Activated CD8-positive, alpha-beta T cell treated with anti-CD3 and anti-CD28 coated beads for 36 hours (primary cell): ENCODE measurements at places on chromosomes 3 and 15. TPM values are rescaled to one million over a fixed set of nuclear protein-coding genes. Genes with fewer than 3 reads are reported as not detected.

DNA sequence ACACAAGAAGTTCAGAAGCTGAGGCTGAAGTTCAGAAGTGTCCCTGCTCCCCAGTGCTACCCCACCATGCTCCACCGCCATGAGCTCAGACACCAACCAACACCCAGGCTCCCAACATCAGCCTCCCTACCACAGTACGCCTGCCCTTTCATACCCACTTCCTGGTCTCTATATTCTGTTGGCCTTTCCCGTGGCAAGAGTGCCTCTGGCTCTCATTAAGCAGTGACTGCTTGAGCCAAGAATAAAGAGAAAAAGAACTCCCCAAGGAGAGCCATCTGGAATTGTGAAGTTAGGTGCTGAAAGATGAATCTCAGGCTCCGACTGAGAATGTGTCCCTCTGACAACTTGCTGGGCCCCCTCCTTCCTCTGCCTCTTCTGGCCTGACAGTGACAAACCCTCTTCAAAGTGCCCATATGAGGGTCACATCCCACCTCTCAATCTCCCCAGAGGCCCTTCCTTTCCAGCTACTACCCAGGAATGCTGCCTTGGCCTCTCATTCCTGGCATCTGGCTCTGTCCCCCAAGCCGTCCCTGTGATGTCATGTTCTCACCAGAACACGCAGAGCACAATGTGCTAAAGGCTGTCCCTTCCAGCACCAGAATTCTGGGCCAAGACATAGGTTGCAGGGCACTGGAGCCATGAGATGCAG, 306.8 kb downstream of the NTRK3 start:
- no peak for DNase-seq

The RAB11A gene
- total RNA-seq = 106 TPM

The RBM15B gene
- 20.9 TPM for total RNA-seq

DNA sequence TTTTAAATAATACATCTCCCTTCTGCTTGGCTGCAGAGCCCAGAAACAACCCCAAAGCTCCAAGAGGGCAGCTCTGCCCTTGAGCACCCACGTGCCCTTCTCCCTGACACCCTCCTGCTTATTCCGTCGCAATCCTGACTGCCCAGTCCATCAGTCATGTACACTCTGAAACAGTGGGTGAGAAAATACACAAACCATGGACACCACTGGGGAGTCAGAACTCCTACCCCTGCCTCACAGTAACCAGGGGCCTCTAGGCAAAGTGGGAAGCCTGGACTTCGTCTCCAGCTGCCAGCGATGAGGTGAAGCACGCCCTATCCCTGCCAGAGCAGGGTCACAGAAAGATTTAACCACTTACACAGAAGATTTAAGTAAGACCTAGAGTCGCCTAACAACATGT, 40.1 kb downstream of the HERC2 start:
- no peak for DNase-seq

- no peak for DNase-seq
These were observed 31.9 kb upstream of the SPRED1 start for GRCh38 chr15:38220606-38221273.

The LYSMD4 gene
- total RNA-seq = 4.5 TPM

The TRPM1 gene
- not detected for total RNA-seq

DNA sequence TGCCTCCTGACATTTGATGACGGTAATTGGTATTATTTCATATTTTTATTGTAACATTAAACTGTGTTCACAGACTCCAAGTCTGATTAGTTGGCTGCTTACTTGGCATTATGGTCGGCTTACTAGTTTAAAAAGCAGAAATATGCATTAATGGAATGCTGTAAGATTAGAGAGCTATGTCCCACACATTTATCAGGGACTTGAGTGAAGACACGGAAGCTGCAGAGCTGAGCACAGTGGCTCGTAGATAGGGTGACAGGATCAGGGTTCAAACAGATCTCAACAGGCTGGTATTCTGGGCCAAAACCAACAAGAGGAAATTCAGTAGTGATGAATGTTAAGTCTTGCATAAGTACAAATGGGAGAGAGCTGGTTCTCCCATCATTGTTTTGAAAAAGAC, 113.8 kb downstream of the ADAMTSL3 start:
- no peak for DNase-seq

The TEX55 gene
- not detected for total RNA-seq

DNA sequence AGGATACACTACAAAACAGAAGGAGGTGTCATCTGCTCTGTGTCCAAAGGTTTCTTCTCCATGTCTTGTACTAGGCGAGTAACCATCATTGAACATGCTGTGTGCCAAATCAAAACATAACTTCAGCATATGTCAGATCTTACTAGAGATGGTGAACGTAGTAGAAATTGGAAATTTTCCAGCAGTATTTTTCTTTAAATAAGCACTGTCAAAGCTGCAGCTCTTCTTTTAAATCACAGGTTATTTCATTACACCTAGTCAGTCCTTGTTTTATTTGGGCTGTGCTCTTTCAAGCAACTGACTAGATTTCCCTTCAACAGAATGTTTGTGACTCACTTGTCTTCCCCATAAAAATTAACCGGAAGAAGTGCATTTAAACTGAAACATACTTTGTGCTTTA, 46.5 kb downstream of the MSL2 start:
- no peak for DNase-seq

The MOBP gene
- total RNA-seq = not detected

The ITIH4 gene
- total RNA-seq = 3.9 TPM

DNA sequence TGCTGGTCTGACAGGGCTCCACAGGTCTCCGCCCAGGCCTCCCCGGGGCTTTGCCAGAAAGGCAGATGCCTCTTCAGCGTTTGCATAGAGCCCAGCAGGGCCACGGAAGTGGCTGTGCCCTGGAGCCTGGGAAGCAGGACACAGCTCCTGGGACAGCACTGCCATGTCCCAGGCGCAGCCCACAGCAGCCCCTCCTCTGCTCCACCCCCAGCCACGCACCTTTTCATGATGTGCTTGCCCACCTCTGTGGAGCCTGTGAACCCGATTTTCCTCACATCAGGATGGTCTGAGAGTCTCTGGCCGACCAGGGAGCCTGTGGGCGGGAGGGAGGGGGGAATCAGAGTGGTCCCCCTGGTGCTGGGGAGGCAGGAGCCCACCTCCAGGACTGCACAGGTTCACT, 33.9 kb upstream of the SLC41A3 start:
- DNase-seq = no peak

- DNase-seq = no peak
These were observed 315.4 kb downstream of the PTPRG start for GRCh38 chr3:61876797-61877196.

GRCh38 chr3:38067508-38068233, 28.7 kb downstream of the DLEC1 start:
- DNase-seq = no peak

The CPNE4 gene
- not detected for total RNA-seq

The NR1I2 gene
- total RNA-seq = 0.70 TPM
